ENCODE measurements at places on chromosomes 5 and 9.

DNA sequence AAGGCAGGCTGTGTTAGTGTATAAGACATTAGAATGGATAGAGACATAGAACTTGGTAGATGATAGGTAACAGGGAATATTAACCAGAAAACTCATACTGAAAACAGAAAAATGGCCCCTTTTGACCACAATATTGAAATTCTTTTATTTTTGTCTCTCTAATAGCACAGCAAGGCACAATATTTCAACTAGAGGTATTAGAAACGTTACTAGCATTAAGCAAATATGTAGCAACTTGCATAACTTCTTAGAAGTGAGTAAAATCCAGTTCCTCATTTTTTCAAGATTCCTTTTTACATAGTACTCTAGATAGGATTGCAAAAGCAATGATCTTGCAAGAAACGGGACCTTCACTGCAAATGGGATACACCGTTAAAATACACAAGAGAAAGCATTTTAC is 102.7 kb upstream of the VCAN start:
- no peak for DNase-seq

- DNase-seq = no peak
Measured at GRCh38 chr9:110797611-110798010, 129.0 kb downstream of the MUSK start.

DNA sequence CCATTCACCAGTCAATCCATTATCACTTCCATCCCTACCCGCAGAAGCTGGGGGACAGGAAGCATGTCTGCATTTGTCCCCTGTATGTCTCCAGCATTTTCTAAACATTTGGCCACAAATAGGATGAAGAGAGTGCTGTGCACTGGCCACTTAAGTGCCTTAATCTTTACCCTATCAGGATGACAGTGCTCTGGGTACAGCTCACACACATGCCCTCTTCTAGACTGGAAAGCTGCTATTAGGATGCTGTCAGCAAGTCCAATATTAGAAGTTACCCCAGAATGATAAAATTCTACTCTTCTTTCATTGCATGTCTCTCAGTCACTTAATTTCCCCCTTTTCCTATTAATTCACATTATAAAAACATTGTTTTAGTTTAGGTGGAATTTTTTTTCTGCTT is 168.4 kb downstream of the RASEF start:
- no peak for DNase-seq

GRCh38 chr5:61951295-61951694 is 354.7 kb upstream of the KIF2A start:
- DNase-seq = no peak

- no peak for DNase-seq
Measured at GRCh38 chr5:161403996-161404395, 142.5 kb downstream of the GABRB2 start.

GRCh38 chr5:96142786-96143434 is 181.3 kb upstream of the ELL2 start:
- no peak for DNase-seq

GRCh38 chr5:32734827-32735378 is 23.8 kb downstream of the NPR3 start:
- no peak for DNase-seq

DNA sequence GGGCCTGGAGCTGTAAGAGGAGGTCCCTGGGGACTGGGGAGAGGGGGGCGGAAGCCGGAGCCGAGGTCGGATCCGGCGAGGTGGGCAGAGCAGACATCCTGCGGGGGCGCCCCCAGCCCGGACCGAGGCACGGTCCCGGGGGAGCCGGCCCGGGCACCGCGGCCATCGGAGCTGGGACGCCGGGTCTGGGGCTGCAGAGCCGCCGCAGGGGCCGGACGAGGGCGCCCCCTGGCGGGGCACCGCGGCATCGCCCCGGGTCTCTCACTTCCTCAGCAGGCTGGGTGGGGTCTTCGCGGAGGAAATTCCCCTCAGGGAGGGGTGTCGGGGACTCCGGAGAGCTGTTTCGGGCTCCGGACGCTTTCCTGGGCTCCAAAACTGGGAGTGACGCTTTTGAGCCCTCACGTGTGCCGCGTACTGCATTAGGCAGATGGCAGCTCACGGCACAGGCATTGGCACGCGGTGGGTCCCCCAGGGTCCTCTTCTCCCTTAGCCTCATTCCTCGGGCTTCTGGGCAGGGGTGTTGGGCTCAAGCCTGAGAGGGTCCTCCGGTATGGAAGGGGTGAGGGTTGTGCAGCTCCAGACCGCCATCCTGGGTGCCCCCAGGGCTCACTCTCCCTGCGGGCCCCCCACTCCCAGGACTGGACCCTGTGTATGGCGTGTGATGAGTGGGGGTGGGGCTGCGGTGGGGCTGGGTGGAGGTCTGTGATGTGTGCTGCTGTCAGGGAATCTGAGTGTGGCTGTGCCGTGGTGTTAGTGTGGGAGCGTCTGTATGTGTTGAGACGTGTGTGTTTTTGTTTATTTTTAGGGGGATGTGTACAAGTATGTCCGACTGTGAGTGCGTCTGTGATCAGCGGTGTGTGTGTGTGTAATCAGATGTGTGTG is 29.6 kb downstream of the LHX2 start:
- peak; percentile 39 for DNase-seq

GRCh38 chr9:119302988-119303698 is 66.1 kb downstream of the BRINP1 start:
- DNase-seq = no peak

GRCh38 chr5:56783261-56783660 is 32.1 kb upstream of the MAP3K1 start:
- no peak for DNase-seq

All from posterior cingulate gyrus (tissue), 11 donors.